Mesothelial cell of epicardium (in vitro differentiated cells): ENCODE measurements at places on chromosomes 1 and 21. TPM values are rescaled to one million over a fixed set of nuclear protein-coding genes. Genes with fewer than 3 reads are reported as not detected.

GPR61 gene
- total RNA-seq, result not detected in 3 replicates

- H3K27me3 ChIP-seq, result peaks cover 16% of the 10 kb centered on the region
- no peaks in the 10 kb centered on the region for H3K36me3 ChIP-seq
- no peaks in the 10 kb centered on the region for H3K4me1 ChIP-seq
- no peak for DNase-seq
These were observed 144.5 kb downstream of the BRINP2 start for GRCh38 chr1:177315261-177315660.

DNA sequence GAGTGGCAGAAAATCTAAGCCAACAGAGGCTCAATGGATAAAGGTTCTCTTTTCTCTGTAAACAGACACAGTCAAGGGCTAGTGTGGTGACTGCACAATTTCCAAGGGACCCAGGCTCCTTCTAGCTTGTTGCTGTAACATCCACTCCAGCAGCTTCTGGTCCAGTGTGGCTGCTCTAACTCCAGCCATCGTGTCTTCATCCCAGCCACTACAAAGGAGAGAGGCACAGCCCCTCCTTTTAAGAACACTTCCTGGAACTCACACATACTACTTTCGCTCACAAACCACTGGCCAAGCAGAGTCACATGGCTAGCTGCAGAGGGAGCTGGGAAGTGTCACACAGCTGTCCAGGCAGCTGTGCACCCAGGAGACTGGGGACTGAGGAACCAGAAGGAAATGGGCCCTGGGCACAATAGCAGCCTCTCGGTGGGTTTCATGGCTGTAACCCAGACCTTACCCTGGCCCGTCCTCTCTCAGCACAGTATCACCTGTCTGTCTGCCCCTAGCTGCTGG, 188.6 kb upstream of the VAMP3 start:
- peaks cover 5% of the 10 kb centered on the region for H3K27me3 ChIP-seq
- H3K27ac ChIP-seq, result no peak overlapping the region
- H3K4me1 ChIP-seq, result peaks cover 4% of the 10 kb centered on the region
- H3K36me3 ChIP-seq, result no peaks in the 10 kb centered on the region

MCOLN3 gene
- 6.5 to 7.6 TPM (median 7.1 TPM) in 3 replicates for total RNA-seq

C1orf210 gene
- 3.7 to 5.3 TPM (median 4.2 TPM) in 3 replicates for total RNA-seq
